ENCODE measurements at places on chromosomes 3 and 15.

GRCh38 chr15:95291898-95292472, 1038.5 kb upstream of the NR2F2 start:
- DNase-seq, result no peak

DNA sequence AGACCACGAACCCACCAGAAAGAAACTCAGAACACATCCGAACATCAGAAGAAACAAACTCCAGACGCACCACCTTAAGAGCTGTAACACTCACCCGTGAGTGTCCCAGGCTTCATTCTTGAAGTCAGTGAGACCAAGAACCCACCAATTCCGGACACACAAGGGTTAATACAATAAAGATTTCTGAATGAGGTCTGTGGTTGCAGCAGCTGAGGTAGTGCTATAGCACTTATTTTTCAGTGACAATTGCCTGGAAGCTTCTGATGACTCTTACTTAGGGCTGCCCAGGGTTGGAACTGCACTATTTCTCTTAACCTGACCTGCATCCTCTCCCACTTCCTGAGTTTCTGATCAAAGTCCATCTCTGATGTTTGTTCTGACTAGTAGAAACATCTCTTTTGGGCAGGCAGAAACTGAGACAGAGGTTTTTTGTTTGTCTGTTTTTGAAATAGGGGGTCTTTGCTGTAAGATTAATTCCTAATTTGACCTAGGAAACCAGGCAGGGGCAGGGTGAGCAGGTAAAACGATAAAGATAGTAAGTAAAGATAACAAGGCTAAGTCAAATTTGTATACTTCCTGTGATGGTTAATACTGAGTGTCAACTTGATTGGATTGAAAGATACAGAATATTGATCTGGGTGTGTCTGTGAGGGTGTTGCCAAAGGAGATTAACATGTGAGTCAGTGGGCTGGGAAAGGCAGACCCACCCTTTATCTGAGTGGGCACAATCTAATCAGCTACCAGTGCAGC, 169.1 kb downstream of the GAP43 start:
- no peak for DNase-seq

- DNase-seq, result peak; percentile 54
Observed at GRCh38 chr3:182241766-182242488, 530.2 kb downstream of the SOX2 start.

- peak; percentile 53 for DNase-seq
Observed at GRCh38 chr3:27533718-27534573, 49.8 kb upstream of the SLC4A7 start.

DNA sequence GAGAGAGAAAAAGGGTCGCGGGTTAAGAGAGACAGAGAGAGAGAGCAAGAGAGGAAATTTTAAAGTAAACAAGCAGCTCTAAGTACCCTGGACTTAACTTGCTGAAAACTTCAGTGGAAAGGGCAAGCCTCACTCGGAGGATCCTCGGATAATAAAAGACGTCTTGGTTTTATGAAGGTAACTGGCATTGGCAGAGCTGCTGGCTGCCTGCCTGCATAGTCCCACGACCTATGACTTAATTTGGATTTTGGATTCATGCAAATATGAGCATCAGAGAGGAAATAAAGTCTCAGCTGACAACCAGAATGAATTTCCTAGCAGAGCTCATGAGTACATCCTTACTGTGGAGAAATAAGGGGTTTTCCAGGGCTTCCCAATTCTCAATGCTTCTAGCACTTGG, 95.1 kb upstream of the PDZRN3 start:
- peak; percentile 37 for DNase-seq

DNA sequence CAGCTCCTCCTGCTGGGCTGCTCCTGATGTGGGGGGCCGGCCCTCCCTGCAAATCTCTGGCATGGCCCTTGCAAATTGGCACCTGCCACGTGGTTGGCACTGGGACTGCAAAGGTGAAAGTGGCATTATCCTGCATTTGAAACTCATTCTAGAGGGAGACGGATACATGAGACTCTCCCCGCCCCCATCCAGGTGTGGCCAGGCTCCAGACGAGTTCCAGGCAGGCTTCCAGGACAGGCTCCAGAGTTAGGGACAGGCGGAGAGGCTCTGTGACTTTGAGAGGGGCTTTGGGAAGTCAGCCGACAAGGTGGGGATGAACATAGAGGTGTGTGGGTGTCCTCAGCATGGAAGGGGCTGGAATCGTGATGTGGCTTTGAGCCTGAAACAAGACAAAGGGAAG, 178.5 kb downstream of the APBA2 start:
- no peak for DNase-seq

DNA sequence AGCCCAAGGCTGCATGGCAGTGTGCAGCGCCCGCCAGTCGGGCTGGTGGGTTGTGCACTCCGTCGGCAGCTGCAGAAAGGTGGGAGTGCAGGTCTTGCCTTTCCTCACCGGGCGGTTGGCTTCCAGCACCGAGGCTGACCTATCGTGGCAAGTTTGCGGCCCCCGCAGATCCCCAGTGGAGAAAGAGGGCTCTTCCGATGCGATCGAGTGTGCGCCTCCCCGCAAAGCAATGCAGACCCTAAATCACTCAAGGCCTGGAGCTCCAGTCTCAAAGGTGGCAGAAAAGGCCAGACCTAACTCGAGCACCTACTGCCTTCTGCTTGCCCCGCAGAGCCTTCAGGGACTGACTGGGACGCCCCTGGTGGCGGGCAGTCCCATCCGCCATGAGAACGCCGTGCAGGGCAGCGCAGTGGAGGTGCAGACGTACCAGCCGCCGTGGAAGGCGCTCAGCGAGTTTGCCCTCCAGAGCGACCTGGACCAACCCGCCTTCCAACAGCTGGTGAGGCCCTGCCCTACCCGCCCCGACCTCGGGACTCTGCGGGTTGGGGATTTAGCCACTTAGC, 4.3 kb downstream of the ISL2 start:
- DNase-seq, result peak; percentile 40

- DNase-seq, result no peak
Observed at GRCh38 chr3:30643763-30644462, 37.5 kb downstream of the TGFBR2 start.

- DNase-seq, result no peak
Observed at GRCh38 chr3:157533298-157534070, 30.3 kb upstream of the VEPH1 start.

- no peak for DNase-seq
Observed at GRCh38 chr15:95295896-95296625, 1034.4 kb upstream of the NR2F2 start.

DNA sequence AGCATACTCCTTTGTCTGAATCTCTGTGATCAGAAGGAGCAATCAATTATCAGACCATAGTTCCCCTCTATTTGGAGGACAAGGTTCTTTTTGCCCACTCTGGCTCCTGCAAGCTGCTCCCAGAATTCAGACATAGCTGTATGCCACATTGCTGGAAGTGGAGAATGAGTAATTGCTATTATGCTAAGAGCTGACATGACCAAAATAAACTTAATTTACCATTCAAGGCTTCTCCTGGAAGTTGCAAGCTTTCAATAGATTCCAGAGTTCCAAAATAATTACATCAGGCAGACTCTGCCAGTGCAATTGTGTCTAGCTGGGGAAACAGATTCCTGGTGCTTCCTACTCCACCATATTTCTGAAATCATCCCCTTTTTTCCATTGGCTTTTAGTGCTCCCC, 7.6 kb upstream of the DRD3 start:
- no peak for DNase-seq

Data from left ventricle myocardium superior (tissue), 1 donor.